NCI-H1105 treated with DMSO at 0.1 percent for 48 hours (cell line): ENCODE measurements at places on chromosomes 5 and 9.

- DNase-seq = no peak
These were observed 47.2 kb downstream of the GTF3C4 start for GRCh38 chr9:132717326-132717945.

DNA sequence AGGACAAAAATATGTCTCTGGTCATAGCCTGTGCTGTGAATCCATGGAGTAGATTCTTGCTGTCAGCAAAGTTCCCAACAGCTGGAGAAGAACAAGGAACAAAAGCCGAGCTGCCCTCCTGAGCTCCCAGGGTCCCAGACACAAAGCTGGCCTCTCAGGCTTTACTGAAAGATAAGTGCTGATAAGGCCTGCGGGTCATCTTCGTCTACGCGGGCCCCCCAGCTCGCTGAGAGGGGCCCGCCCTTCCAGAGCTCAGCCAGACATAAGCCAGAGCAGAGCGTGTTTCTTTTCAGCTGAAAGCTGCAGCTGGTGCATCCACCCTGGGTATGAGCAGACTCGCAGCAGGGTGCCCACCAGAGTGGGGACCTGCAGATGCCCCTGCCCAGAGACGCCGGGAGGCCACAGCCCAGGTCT lies 84.7 kb downstream of the HSD17B3 start:
- DNase-seq = no peak

GRCh38 chr9:120921661-120922181 lies 4.9 kb downstream of the TRAF1 start:
- no peak for DNase-seq

DNA sequence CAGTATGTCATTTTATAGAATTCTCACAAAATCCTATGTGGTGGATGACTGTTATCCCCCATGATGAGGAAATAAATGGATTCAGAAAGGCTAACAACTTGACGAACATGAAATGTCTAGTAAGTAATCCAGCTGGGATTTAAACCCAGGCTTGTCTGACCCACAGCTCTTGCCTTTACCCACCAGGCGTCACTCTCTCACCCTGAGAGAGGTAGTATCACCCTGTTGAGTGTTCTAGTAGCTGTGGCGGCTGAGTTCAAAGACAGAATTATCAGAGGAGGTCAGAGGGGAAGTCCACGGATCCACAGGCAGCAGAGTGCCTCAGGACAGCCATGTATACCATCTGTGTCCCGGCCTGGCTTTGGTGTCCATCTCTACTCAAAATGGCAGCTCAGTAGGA lies 113.8 kb downstream of the ZNF462 start:
- DNase-seq = no peak
